GF-D8 (cell line): ENCODE measurements at places on chromosomes 6 and 20.

DNA sequence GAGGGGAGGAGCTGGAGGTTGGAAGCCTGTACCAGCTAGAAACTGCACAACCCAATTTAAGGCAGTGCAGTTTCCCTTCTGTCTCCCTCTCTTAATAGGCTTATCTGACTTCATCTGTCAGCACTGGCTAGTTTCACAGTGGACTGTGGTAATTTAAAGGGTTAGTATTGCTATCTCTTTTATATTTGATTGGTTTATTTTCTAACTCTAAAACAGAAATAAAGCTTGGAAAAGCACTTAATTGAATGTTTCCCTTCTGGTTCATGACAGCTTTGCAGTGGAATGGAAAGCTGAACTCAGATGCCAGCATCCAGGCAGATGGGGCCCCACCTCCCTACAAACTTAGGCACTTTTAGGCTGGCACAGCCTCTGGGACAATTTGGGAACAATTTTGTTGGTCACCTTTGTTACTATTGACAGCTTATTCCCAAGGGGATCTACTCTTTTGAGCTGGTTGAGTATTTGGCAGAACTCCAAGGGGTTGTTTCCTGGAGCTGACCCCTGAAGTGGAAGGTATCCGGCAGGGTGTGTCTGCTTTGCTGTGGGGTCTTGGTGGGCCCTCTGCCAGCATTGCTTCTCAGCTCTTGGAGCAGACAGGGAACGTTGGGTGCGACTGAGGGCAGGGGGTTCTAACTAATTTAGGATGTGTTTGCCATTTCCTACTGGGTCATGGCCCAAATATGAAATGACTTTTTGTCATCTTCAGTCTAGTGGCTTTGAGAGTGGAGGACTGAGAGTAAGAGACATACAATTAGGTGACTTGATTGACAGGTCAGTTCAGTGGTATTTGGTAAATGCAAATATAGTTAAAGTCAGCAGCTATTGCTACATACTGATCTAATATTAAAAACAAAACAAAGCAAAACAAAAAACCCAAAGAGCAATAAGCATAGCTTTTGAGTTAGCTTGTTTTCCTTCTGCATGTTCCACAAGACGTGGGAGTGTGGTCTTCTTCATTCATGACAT lies 9.3 kb downstream of the SH3BGRL2 start:
- DNase-seq, result no peak

GRCh38 chr6:123580331-123580730 lies 56.4 kb downstream of the TRDN start:
- no peak for DNase-seq

- no peak for DNase-seq
Measured at GRCh38 chr20:63295422-63295821, 2.4 kb downstream of the COL20A1 start.

DNA sequence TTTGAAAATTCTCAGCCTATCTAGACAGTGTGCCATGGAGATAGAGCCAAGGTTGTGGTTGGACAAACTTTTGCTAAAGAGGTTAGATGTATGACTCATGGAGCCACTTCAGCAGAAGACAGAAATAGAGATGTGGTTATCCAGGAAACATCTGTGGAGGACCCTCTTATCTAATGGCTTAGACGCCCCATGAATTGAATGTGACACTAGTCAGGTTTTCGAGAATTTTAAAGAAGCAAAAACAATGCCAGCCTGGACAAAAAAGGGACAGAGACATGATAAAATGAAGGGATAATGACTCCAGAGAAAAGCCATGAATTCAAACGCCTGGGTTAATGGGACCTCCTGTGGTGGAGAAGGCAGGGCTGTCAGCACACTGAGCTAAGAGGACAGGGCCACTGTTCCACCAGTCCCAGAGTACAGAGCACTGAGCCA lies 280.5 kb downstream of the CLVS2 start:
- DNase-seq, result no peak

DNA sequence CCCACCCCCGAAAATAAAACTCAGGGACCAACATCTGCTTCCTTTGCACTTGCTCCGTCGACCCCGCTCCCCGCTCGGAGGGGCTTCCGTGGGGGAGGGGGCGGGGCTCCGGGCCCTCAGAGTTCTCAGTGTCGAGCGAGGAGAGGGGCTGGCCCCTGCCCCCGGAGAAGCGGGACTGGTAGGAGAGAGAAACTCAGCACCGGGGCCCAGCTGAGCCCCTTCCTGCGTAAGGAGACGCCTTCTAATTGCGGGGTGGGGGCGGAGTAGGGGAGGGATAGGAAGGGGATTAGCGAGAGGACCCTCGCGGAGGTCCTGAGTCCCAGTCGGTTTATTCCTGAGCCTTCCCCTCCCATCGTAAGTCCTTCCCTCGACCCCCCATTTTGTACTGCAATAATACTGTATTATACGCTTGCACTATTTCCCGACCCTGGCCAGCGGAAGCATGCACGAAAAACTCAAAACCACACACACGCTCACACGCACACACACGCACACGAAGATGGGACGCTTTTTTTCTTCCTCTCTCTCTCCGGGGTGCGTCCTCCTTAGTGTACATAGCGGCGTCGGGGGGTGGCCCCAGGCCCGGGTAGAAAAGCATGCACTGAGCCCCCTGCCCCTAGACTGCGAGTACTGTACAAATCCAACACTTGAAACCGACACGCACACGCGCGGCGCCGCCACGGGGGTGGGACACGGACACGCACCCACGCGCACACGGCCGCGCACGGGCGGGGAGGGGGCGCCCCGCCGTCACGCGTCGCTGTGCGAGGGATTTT lies 22.1 kb upstream of the SLC22A7 start:
- DNase-seq, result no peak

DNA sequence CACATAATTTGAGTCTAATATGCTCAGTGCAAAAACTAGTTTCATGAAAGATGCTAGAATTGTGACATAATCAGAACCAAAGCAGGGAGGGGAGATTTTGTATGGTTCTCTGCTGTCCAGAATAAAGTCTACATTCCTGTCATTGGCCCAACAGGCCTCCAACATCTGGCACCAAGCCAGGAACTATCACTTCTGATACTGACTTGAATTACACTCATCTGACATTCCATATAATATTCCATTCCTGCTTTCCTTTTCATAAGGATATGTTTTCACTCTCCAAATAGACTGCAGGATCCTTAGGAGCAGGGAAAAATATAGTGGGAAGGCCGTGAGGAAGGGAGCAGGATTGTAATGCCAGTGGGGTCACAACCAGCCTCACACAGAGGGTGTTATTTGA lies 84.6 kb upstream of the BTN3A2 start:
- no peak for DNase-seq

DNA sequence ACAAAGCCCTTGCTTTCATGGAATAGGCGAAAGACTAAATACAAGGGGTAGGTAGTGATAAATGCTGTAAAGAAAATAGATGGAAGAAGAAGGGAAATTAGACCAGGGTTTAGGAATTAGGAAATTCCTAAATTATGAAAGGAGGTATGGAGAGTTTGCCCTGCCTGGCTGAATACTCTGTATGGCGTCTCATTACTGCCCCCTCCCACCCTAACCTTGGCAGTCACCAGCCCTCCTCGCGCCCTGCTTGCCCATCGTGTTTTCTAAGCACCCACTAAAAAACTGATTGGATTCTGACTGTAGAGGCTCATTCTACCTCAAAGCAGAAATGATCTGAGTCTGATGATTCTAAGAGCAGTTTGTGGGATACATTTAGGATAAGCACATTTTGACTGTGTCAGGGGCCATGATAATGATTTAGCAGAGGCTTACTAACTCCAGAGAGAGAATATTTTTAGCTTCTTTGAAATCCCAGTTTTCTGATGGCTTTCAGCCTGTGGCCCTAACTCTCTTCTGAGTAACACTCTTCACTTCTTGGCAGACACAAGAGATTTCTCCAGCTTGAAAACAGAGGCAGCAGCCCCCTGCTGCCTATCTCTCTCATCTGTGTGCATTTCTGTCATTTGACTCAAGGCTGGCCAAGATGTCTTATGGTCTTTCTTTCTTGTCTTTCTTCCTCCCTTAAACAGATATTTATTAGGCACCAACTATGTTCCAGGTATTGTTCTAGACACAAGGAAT lies 1.4 kb upstream of the CHD6 start:
- no peak for DNase-seq

GRCh38 chr6:126300126-126300525 lies 39.8 kb upstream of the CENPW start:
- DNase-seq, result no peak
